Thymus (tissue), 14 donors: ENCODE measurements at places on chromosomes 4 and X. TPM values are rescaled to one million over a fixed set of nuclear protein-coding genes. Genes with fewer than 3 reads are reported as not detected.

ADGRG4 gene
- total RNA-seq: under 0.01 TPM

- H3K36me3 ChIP-seq: no peaks in the 10 kb centered on the region
- H3K27me3 ChIP-seq: no peaks in the 10 kb centered on the region
- no peaks in the 10 kb centered on the region for H3K4me1 ChIP-seq
- no peak for DNase-seq
- no peak overlapping the region for H3K4me3 ChIP-seq
These were observed 108.3 kb downstream of the ANXA10 start for GRCh38 chr4:168200685-168201084.

PRDM8 gene
- 1.3 TPM for total RNA-seq

RBMXL3 gene
- total RNA-seq: not detected

TIMP1 gene
- total RNA-seq: 45.3 TPM

GRCh38 chrX:107542500-107542899 is 85.8 kb upstream of the PRPS1 start:
- no peak overlapping the region for H3K4me3 ChIP-seq
- H3K4me1 ChIP-seq: no peaks in the 10 kb centered on the region
- H3K36me3 ChIP-seq: no peaks in the 10 kb centered on the region
- no peak overlapping the region for H3K27ac ChIP-seq
- no peaks in the 10 kb centered on the region for H3K27me3 ChIP-seq

SMC1A gene
- total RNA-seq: 40.7 TPM

DNA sequence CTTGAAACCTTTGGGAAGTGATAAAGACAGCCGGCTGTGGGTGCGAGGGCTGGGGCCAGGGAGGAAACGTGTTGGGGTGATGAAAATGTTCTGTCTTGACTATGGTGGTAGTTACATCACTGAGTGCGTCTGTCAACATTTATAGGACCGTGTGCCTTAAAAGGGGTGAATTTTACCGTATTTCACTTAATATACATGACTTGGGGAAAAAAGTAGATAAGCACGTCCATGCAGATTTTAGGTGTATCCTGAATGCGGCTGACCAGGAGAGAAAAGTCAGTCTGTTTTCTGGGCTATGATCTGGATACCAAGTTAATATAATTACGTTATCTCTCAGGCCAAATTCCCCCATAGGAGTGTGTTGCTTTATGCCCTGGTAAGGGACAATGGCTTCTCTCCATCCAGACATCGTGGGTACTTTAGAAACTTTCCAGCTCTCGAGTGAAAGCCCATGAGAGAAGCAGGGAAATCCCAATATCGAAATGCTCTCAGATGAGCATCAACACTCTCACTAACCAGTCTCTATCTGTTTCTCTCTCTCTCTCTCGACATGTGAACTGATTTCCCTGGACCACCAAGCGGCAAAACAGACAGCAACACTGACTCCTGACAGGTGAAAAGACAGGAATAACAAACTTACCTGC is 71.5 kb downstream of the IRF2 start:
- H3K36me3 ChIP-seq: peaks cover 66% of the 10 kb centered on the region
- peaks cover 12% of the 10 kb centered on the region for H3K4me1 ChIP-seq
- DNase-seq: no peak

EVC gene
- total RNA-seq: 3.1 TPM

- DNase-seq: no peak
- no peak overlapping the region for H3K27ac ChIP-seq
- H3K27me3 ChIP-seq: no peaks in the 10 kb centered on the region
- no peak overlapping the region for H3K4me3 ChIP-seq
These were observed 12.0 kb downstream of the APBB2 start for GRCh38 chr4:41202356-41202755.

SSX1 gene
- total RNA-seq: not detected

SYP gene
- total RNA-seq: 14.4 TPM

- H3K27me3 ChIP-seq: no peaks in the 10 kb centered on the region
- H3K4me3 ChIP-seq: no peak overlapping the region
- no peaks in the 10 kb centered on the region for H3K4me1 ChIP-seq
- H3K36me3 ChIP-seq: no peaks in the 10 kb centered on the region
These were observed 509.6 kb upstream of the DIPK2B start for GRCh38 chrX:45710081-45710801.

CITED1 gene
- total RNA-seq: 0.52 TPM

DNA sequence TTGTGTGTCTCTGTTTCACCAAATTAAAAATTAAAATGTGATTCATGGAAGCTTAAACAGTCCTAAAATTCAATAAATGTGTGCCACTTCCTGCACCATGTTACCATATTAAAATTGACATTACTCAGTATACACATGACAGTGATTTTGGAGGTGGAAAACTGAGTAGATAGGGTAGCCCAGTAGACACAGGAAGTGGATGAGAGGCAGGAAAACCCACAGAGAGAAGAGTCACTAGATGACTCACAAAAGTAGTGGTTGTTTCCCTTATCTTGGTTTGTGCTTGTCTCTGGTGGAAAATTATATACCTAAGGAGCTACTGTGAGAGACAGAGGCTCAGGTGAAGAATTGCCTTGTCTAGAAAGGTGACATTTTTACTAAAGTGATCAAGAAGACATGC is 375.8 kb upstream of the CXorf51B start:
- no peaks in the 10 kb centered on the region for H3K4me1 ChIP-seq
- H3K27me3 ChIP-seq: no peaks in the 10 kb centered on the region
- H3K36me3 ChIP-seq: no peaks in the 10 kb centered on the region
- no peak overlapping the region for H3K27ac ChIP-seq
- DNase-seq: no peak

- H3K36me3 ChIP-seq: peaks cover 22% of the 10 kb centered on the region
- no peak overlapping the region for H3K27ac ChIP-seq
- H3K4me3 ChIP-seq: no peak overlapping the region
These were observed 14.2 kb upstream of the OSTC start for GRCh38 chr4:108636246-108636645.

SLC7A11 gene
- total RNA-seq: 0.47 TPM

GRCh38 chr4:2066011-2066551 is 7.0 kb downstream of the NAT8L start:
- no peak overlapping the region for H3K4me3 ChIP-seq
- peaks cover 39% of the 10 kb centered on the region for H3K27me3 ChIP-seq
- no peaks in the 10 kb centered on the region for H3K36me3 ChIP-seq
- no peak overlapping the region for H3K27ac ChIP-seq

UNC5C gene
- 1.8 TPM for total RNA-seq

XAGE2 gene
- total RNA-seq: not detected

DNA sequence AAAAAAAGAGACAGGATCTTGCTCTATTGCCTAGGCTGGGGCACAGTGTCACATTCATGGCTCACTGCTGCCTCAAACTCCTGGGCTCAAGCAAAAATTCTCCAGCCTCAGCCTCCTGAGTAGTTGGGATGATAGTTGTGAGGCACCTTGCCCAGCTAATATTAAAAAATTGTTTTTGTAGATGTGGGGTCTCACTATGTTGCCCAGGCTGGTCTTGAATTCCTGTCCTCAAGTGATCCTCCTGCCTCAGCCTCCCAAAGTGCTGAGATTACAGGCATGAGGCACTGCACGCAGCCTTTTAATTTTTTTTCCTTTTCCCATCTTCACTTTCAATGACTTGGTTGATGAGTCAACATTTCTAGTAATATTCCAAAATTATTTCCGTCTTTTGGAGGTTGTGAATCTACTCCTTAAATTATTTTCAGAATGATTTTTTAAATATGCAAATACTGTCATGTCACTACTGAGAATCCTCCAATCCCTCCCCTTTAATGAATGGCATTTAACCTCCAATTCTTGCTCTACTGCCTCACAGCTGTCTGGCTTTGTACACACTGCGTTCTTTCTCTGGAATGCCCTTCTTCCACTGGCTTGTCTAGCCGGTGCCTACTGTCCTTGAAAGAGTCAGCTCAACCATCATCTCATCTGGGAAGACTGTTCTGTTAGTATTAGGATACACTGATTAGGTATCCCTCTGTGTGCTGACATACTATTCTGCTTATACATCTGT is 27.5 kb upstream of the DCTD start:
- H3K27ac ChIP-seq: no peak overlapping the region
- no peak for DNase-seq
- no peaks in the 10 kb centered on the region for H3K36me3 ChIP-seq
- H3K4me3 ChIP-seq: no peak overlapping the region
- H3K27me3 ChIP-seq: no peaks in the 10 kb centered on the region

- no peak overlapping the region for H3K4me3 ChIP-seq
- no peaks in the 10 kb centered on the region for H3K4me1 ChIP-seq
- H3K27me3 ChIP-seq: no peaks in the 10 kb centered on the region
- H3K36me3 ChIP-seq: no peaks in the 10 kb centered on the region
- H3K27ac ChIP-seq: no peak overlapping the region
- DNase-seq: no peak
These were observed 98.8 kb downstream of the CDS1 start for GRCh38 chr4:84681486-84682274.

DNA sequence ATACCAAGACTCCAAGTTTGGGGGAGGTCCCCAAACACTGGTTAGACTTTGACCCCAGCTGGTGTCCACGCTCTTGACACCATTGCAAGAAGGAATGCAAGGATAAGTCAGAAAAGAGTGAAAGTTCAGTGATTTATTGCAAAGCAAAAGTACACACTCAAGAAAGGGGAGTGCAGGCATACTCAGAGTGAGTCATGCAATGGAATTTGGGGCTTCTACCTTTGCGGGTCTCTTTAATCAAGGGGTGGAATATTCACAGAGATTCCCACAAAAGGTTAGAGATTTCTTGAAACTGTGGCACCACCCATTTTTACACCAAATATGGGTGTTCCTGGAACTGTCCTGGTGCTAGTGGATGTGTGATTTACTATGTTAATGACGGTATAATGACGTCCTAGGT is 5.2 kb upstream of the SMIM10L2A start:
- DNase-seq: no peak
- H3K4me3 ChIP-seq: no peak overlapping the region
- H3K4me1 ChIP-seq: no peaks in the 10 kb centered on the region
- no peak overlapping the region for H3K27ac ChIP-seq

DNA sequence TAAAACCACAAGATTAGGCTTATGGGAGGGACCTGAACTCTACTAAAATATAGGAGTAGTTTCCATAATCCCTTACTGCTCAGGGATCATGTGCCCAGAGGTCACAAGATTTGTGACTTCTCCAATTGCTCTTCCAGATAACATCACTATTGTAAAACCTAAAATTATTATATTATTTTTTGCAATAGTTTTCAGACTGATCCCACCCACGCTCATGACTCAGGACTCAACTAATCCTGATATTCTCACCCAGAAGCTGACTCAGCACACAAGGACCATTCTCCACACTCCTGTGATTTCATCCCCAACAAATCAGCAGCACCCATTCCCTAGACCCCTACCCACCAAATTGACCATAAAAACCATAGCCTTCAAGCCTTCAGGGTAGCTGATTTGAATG is 24.0 kb upstream of the RPL34 start:
- H3K27me3 ChIP-seq: no peaks in the 10 kb centered on the region
- DNase-seq: no peak
- peaks cover 10% of the 10 kb centered on the region for H3K36me3 ChIP-seq

DNA sequence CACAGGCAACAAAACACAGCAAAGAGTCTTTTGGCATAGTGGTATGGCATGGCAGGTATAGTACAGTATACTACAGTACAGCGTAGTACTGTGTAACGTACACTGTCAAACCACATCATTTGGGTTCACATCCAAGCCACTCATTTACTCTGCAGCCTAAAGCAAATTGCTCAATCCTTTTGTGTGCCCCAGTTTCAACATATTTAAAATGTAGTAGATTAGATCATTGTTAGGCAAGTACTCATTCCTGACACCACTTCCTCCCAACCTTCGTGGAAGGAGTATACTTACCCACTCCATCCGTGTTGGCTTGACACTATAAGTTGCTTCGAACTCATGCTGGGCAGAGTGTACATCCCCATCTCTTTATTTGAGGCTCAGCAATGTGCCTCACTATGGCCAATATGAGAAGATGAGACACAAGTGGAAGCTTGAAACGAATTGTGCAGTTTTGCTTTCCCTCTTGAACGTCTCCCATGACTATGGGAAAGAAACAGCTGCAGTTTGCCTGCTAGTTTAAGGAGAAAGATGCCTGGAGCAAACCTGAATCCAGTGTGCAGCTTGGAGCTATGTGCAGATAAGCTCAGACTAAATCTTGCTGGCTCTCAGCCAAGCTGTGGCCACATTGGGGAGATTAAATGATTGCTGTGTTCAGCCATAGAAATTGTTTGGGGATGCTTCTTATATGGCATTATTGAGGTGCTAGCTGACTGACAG is 85.7 kb upstream of the TBL1X start:
- H3K4me1 ChIP-seq: no peaks in the 10 kb centered on the region
- no peak for DNase-seq
- no peak overlapping the region for H3K4me3 ChIP-seq
- no peaks in the 10 kb centered on the region for H3K36me3 ChIP-seq

TREX2 gene
- total RNA-seq: 0.38 TPM

FAM184B gene
- 0.05 TPM for total RNA-seq

PIR gene
- 4.6 TPM for total RNA-seq

GRCh38 chrX:149528381-149528780 is 12.4 kb upstream of the EOLA1 start:
- H3K27me3 ChIP-seq: no peaks in the 10 kb centered on the region
- DNase-seq: no peak
- peaks cover 10% of the 10 kb centered on the region for H3K4me1 ChIP-seq
- H3K4me3 ChIP-seq: no peak overlapping the region
- no peak overlapping the region for H3K27ac ChIP-seq

- H3K27ac ChIP-seq: no peak overlapping the region
- DNase-seq: no peak
- H3K36me3 ChIP-seq: no peaks in the 10 kb centered on the region
- peaks cover 3% of the 10 kb centered on the region for H3K4me1 ChIP-seq
- H3K4me3 ChIP-seq: no peak overlapping the region
- peaks cover 38% of the 10 kb centered on the region for H3K27me3 ChIP-seq
These were observed 2.8 kb upstream of the GRIA2 start for GRCh38 chr4:157217708-157218107.

IGSF1 gene
- 0.94 TPM for total RNA-seq

DNA sequence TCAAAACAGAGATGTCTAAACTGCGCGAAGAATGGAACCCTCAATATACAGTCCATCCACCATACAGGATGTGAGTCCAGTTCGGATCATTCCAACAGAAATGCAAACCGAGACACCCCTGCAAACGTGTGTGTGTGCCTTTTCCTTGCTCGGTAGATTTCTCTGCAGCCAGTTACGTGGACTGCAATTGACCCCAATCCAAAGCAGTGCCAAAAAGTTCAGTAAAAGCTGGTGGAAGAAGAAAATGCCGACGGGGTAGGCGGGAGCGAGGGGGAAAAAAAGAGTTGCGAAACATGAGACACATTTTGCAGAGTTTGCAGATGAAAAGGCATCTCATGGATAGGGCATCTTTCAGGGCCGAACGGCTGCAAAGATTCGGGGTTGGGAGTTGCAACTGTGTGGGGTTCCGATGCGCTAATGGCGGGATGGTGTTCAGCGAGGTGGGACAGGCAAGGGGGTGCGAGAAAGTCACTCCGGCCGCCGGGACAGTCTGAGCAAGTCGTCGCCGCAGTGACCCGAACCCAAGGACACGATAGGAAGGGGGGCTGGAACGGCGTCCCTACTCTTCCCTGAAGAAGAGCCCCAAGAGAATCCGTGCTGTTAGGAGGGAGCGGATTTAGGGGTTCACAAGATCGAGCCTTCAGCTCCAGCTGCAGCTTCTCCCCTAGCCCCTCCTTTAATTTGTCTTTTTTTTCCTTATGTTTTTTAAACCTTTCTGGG is 3.8 kb downstream of the PHOX2B start:
- H3K36me3 ChIP-seq: no peaks in the 10 kb centered on the region
- peaks cover 55% of the 10 kb centered on the region for H3K27me3 ChIP-seq
- no peak for DNase-seq
- no peak overlapping the region for H3K4me3 ChIP-seq
- no peak overlapping the region for H3K27ac ChIP-seq
